ENCODE measurements at places on chromosomes 6 and 20. TPM values are rescaled to one million over a fixed set of nuclear protein-coding genes. Genes with fewer than 3 reads are reported as not detected.

DNA sequence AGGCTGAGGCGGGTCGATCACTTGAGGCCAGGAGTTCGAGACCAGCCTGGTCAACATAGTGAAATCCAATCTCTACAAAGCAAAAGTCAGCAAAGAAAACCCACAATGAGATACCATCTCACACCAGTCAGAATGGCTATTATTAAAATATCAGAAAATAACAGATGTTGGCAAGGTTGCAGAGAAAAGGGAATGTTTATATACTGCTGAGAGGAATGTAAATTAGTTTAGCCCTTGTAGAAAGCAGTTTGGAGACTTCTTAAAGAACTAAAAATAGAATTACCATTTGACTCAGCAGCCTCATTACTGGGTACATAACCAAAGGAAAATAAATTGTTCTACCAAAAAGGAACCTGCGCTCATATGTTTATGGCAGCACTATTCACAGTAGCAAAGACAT lies 16.7 kb upstream of the GCM1 start:
- DNase-seq = peak; percentile 22

- peak; percentile 80 for DNase-seq
These were observed 1.9 kb upstream of the AP5S1 start for GRCh38 chr20:3818155-3819151.

The OR12D3 gene
- total RNA-seq = not detected

DNA sequence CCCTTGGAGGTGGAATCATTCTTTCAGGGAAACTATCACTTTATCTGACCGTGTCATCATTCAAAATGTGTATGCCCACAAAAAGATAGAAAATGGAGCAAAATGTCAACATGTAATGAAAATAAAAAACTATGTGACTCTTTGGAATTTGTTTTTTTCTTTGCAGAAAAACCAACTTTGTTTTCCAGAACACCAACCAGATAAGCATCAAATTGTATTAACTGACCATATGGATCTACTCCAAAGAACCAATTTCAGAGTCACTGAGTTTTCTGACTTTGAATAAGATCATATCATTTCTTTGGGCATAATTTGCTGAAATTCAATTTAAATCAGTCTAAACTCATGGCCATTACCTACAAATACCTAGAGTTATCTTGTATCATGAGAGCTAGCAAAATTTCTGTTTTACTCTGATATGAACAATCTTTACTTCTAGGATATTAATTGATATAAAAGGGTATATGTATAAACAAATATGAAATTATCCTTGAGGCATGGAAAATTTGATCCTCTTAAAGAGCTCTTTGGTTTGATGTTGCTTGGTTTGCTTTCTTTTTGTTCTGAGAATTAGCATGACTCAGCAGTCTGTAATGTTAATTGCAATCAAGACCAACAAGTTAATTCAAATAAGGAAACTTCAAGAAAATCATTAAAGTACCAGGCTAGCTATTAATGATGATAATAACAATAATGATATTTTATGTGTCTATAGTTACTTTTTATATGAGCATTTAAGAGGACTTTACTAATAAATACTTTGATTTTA lies 444.4 kb upstream of the MARCKS start:
- DNase-seq = no peak

DNA sequence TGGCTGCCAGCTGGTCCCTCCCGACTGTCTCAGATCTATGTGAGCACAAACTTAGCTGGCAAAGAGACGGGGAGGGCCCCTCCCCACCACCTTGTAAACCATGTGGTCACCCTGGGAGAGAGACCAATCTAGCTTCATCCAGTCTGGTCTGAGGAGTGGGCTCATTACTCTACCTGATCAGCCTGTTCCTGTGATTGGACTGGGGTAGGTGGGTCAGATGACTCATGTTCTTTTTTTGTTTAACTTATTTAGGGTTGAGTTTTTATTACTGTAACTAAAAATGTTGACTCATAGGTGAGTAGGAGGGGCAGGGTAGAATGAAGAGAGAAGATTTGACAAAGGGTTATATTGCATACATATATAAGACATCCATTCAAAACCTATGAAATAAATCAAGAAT lies 4.7 kb downstream of the GSTA4 start:
- DNase-seq = peak; percentile 61

The IP6K3 gene
- total RNA-seq = 0.06 TPM

DNA sequence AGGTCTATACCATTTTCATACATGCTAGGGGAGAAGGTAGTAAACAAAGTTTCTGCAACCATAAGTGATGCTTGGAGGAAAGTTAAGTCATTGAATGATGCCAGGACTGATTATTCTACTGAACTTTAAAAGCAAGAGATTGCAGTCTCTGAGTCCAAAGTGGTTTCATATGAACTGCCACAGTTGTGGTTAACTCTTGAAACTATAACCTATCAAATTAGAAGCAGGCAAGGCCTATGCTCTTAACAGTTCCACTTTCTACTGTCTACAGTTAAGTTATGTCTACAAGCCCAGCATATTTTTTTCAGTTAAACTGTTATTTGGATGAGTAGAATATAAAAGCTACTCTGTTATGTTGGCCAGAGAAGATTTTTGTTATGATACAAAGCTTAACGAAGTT lies 326.5 kb upstream of the RUNX2 start:
- DNase-seq = no peak

DNA sequence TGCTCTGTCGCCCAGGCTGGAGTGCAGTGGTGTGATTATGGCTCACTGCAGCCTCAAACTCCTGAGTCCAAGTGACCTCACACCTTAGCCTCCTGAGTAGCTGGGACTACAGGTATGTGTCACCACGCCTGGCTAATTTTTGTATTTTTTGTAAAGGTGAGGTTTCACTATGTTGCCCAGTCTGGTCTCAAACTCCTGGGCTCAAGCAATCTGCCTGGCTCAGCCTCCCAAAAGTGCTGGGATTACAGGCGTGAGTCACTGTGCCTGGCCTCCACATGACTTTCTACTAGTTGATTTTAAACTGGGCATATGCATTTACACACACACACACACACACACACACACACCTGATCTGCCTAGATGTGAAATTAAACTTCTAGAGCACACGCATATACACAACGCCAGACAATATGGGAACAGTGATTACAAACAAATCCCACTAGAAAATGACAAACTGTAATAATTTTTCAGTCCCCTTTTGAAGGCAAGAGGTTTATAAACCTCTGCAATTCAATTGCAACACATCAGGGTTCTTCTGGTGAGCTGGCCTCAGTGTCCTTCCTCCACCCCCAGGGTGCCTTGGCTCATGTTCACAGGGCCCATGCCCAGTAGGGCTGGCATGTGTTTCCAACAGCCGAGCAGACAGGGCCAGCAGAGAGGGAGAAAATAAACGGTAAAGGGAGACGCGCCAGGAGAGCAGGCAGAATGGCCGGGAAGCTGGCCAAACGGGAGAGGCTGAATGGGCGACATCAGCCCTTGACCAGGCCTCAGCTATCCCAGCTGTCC lies 31.2 kb downstream of the PARD6B start:
- peak; percentile 71 for DNase-seq

DNA sequence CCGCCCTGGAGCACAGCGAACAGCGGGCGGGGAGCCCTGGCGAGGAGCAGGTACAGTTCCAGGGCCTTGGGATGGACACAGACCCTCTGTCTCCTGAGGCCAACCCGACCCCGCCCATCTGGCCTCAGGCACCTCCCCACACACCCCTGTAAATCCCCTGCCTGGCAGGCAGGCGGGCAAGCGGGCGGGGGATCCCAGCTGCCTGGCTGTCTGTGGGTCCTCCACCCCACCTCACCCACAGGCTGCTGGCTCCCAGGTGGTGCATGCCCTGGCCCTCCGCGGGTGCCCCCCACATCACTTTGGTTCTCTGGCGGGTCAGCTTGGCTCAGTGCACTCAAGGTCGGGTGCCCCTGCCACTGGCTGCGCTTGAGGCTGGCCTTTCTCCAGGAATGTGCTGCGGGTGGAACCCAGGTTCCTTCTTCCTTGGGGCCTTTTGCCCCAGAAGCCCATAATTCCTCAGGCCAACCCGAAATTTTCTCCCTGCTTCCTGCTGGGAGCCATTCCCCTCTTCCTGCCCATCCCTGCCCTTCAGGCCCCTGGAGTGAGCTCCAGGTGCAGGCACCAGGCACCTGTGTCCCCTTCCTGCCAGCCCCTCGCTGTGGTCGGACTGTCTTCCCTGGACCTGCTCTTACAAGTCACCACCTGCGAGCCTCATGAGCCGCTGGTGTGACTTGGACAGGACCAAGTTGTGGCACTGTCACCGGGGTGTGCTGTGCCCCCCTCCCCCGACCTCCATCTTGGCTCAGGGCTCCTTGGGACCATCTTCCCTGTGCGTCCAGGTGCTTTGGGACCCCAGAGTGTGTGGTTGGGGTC lies 5.3 kb upstream of the TNFRSF6B start:
- no peak for DNase-seq

GRCh38 chr6:938271-938905 lies 245.4 kb upstream of the EXOC2 start:
- DNase-seq = no peak

GRCh38 chr20:35120012-35120701 lies 27.0 kb downstream of the EDEM2 start:
- peak; percentile 33 for DNase-seq

- peak; percentile 96 for DNase-seq
These were observed 309.3 kb downstream of the PRL start for GRCh38 chr6:21987501-21987957.

The NR2E1 gene
- total RNA-seq = 0.39 TPM

- DNase-seq = no peak
These were observed 63.7 kb downstream of the HIVEP2 start for GRCh38 chr6:142881290-142881689.

GRCh38 chr6:106154326-106154725 lies 68.2 kb downstream of the PRDM1 start:
- no peak for DNase-seq

The OOEP gene
- total RNA-seq = not detected

DNA sequence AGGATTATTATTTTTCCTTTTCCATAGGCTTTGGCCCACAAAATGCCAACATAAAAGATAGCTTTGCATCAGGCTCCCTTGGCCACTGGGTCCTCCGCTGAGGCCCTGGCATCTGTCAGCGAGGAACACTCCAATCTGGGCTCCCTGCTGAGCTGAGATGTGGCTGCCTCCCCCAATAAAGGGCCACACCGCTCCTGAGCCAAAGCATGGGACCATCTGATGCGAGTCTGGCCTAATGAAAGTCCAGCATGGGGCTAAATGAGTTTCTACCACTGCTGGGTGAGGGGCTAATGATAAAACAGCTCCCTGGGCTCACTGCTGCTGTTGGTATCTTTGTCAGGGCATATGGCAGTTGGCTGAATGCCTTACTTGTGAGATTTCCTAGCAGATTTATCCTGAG lies 817.5 kb upstream of the SLC35B3 start:
- no peak for DNase-seq

GRCh38 chr6:131923356-131923755 lies 27.8 kb downstream of the CCN2 start:
- peak; percentile 51 for DNase-seq

GRCh38 chr6:527989-528673 lies 128.8 kb downstream of the HUS1B start:
- no peak for DNase-seq

- DNase-seq = no peak
These were observed 402.7 kb downstream of the TAF4 start for GRCh38 chr20:61662968-61663331.

The PLCB4 gene
- total RNA-seq = 5.7 TPM

The STX11 gene
- total RNA-seq = not detected

- DNase-seq = no peak
These were observed 17.2 kb upstream of the TBC1D20 start for GRCh38 chr20:479487-479886.

DNA sequence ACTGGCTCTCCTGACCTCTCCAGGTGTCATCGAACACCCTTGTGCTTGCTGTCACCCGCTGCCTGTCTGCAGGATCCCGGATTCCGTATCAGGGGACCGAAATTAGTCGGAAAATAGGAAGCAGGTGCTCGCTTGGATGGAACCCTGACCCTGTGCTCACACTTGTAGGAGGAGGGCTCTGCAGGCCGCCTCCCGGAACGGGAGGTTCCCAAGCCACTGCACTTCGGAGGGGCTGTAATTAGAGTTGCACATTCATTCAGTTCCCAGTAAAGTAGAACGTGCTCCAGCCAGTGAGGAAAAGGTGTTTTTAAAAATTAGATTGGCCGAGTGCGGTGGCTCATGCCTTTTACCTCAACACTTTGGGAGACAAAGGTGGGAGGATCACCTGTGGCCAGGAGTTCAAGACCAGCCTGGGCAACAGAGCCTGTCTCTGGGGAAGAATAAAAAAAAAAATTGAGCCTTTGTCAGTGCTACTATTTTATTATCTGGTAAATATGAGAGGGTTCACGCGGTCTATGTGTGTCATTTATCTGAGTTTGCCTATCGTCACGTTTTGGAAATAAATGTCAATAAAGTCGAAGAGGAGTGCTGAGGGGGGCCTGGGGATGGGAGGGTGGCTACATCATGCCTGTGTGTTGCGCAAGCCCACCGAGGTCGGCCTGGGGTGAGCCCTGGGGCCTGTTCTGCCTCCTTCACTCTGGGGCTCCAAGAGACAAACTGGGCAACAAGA lies 1.5 kb upstream of the GMEB2 start:
- no peak for DNase-seq

GRCh38 chr6:109739686-109740085 lies 48.6 kb downstream of the FIG4 start:
- DNase-seq = no peak

Measured in H4 (cell line).